Amniotic epithelial cell (primary cell): ENCODE measurements at places on chromosomes 3 and 15.

DNA sequence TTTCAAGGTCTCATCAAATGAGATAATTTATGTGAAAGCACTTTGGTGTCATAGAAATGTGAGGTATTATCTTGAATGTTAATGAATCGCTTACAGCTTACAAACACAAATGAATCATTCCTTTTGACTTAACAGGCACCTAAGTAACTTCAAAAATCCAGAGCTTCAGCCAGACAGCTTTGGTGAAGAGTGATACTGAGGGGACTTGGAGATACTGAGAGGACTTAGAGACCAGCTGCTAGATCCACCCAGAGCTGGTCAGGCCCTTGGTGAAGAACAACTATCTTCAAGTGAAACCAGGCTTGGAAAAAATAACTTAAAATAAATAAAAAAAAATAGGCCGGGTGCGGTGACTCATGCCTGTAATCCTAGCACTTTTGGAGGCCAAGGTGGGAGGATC, 16.2 kb upstream of the ZFYVE19 start:
- peak; percentile 61 for DNase-seq

- DNase-seq = no peak
These were observed 115.2 kb downstream of the PEX5L start for GRCh38 chr3:179921500-179921899.

GRCh38 chr3:129314386-129315222, 35.9 kb downstream of the HMCES start:
- DNase-seq = peak; percentile 70

DNA sequence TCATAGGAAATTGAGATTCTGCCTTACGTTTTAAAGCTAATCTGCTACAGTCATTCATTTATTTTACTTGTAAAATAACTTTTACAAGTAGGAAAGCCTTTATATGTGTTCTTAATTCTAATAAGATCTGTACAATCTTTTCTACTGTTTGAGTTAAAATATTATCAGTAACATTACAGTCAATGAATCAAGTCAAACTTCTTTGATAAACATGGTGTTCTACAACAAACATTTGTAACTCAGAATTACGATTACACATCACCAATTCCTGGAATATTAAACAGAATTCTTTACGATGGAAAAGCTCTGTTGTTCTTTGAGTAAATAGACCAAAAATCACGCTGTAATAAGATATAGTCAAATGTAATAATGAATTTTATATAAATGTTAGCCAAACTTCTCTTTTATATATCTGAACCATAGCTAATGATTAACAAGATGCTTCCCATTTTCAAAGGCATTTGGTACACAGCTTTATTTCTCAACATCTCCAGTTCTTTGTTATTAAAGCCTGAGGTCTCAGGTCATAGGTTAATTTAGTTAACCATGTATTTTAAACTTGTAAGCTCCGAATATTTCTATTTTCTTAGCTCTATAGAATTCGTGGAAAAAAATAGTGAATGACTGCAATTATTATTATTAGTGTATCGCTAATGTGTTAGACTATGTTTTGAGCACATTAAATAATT, 232.4 kb downstream of the NAALADL2 start:
- DNase-seq = no peak
